ENCODE measurements at places on chromosomes 16 and 17. TPM values are rescaled to one million over a fixed set of nuclear protein-coding genes. Genes with fewer than 3 reads are reported as not detected.

Gene ADCY7
- polyA plus RNA-seq, result 9.5 TPM

Gene TBC1D3E
- not detected for polyA plus RNA-seq

Gene APOBR
- 1.2 TPM for polyA plus RNA-seq

Gene ASGR2
- polyA plus RNA-seq, result 0.24 TPM

Gene SLC6A4
- 0.35 TPM for polyA plus RNA-seq

Gene XYLT1
- 3.0 TPM for polyA plus RNA-seq

Gene CYTH1
- polyA plus RNA-seq, result 52.8 TPM

Gene VPS35
- polyA plus RNA-seq, result 35.3 TPM

Gene TMEM106A
- polyA plus RNA-seq, result 0.49 TPM

Gene SDK2
- 0.55 TPM for polyA plus RNA-seq

Gene CX3CL1
- polyA plus RNA-seq, result 5.9 TPM

Gene FBXL16
- polyA plus RNA-seq, result 13.0 TPM

Gene PER1
- polyA plus RNA-seq, result 44.7 TPM

Gene CFAP52
- 0.15 TPM for polyA plus RNA-seq

Gene TPSG1
- 0.10 TPM for polyA plus RNA-seq

Gene WFDC1
- polyA plus RNA-seq, result 4.0 TPM

Gene SLC13A2
- not detected for polyA plus RNA-seq

Gene CCL15
- 0.06 TPM for polyA plus RNA-seq

Gene ST6GALNAC2
- polyA plus RNA-seq, result 20.2 TPM

Gene EDC4
- polyA plus RNA-seq, result 26.9 TPM

Gene TUBB3
- 1.5 TPM for polyA plus RNA-seq

Gene SLC12A3
- 0.06 TPM for polyA plus RNA-seq

Gene CDK5R1
- 5.5 TPM for polyA plus RNA-seq

Gene IGF2BP1
- 0.01 TPM for polyA plus RNA-seq

Gene CLTC
- polyA plus RNA-seq, result 69.7 TPM

Gene LDHD
- 12.6 TPM for polyA plus RNA-seq

Gene CARD14
- 28.0 TPM for polyA plus RNA-seq

Gene KRTAP17-1
- polyA plus RNA-seq, result not detected

Gene ZG16
- 0.02 TPM for polyA plus RNA-seq

Gene WNK4
- polyA plus RNA-seq, result 12.8 TPM

Gene SLC5A11
- not detected for polyA plus RNA-seq

Gene CCL16
- 0.08 TPM for polyA plus RNA-seq

Gene TTLL6
- polyA plus RNA-seq, result 0.02 TPM

Gene CACNG5
- polyA plus RNA-seq, result not detected

Gene PHOSPHO1
- polyA plus RNA-seq, result 0.06 TPM

Gene CCL2
- 5.4 TPM for polyA plus RNA-seq

Gene PITPNC1
- polyA plus RNA-seq, result 7.9 TPM

Gene DNASE1L2
- 0.41 TPM for polyA plus RNA-seq

Gene ADGRG3
- 0.31 TPM for polyA plus RNA-seq

Gene ARL17A
- 2.0 TPM for polyA plus RNA-seq

All from esophagus (tissue), 2 donors.